Lower leg skin (tissue), 4 donors: ENCODE measurements at places on chromosomes 16 and 17.

- no peak for DNase-seq
Observed at GRCh38 chr16:81544700-81545271, 100.2 kb downstream of the CMIP start.

DNA sequence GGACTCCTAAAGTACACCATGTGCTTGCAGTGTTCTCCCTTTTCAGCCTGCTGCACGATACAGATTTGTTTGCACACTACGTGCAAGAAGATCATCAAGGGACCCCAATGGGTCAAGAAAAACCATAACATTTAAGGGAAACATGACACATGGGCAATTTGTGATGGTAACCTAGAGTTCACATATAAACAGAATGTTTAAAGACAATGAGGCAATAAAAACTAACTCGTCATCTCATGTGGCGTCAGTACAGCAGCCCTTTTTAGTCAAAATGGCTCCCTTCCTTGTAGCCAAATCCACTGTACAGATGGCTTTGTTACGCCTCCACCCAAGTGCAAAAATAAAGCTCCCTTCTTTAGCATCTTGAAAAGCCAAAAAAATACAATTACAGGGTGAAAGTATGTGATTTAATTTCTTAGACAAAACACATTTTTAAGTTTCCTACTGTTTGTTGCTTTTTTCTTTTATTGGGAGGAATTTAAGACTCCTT, 173.7 kb downstream of the CDK5R1 start:
- DNase-seq, result no peak

GRCh38 chr17:32494621-32495358, 8.0 kb downstream of the CDK5R1 start:
- peak; percentile 81 for DNase-seq

- DNase-seq, result no peak
Observed at GRCh38 chr16:11010575-11011221, 66.3 kb downstream of the CLEC16A start.

GRCh38 chr17:30939051-30939689, 17.4 kb downstream of the ADAP2 start:
- no peak for DNase-seq

DNA sequence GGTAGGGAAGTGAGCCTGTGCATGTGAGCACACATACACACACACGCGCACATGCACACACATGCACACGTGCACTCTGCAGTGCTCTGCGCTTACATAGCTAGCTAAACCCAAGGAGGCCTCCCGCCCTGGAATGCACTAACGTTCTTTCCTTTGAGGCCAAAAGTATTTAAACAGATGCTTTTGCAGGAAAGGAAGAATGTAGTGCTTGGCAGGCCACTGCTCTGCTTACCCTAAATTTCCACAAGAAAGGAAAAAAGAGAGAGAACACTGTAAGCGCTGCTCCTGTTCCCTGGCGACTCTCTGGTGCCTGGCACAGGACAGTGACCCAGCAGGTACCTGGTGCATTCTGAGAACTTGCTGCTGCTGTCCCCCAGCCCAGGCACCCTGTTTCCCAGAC, 31.3 kb upstream of the MRPS23 start:
- no peak for DNase-seq

GRCh38 chr16:6018848-6019489, 921.4 kb upstream of the EEF2KMT start:
- DNase-seq, result no peak

GRCh38 chr16:24972608-24973220, 42.5 kb downstream of the ARHGAP17 start:
- DNase-seq, result no peak

DNA sequence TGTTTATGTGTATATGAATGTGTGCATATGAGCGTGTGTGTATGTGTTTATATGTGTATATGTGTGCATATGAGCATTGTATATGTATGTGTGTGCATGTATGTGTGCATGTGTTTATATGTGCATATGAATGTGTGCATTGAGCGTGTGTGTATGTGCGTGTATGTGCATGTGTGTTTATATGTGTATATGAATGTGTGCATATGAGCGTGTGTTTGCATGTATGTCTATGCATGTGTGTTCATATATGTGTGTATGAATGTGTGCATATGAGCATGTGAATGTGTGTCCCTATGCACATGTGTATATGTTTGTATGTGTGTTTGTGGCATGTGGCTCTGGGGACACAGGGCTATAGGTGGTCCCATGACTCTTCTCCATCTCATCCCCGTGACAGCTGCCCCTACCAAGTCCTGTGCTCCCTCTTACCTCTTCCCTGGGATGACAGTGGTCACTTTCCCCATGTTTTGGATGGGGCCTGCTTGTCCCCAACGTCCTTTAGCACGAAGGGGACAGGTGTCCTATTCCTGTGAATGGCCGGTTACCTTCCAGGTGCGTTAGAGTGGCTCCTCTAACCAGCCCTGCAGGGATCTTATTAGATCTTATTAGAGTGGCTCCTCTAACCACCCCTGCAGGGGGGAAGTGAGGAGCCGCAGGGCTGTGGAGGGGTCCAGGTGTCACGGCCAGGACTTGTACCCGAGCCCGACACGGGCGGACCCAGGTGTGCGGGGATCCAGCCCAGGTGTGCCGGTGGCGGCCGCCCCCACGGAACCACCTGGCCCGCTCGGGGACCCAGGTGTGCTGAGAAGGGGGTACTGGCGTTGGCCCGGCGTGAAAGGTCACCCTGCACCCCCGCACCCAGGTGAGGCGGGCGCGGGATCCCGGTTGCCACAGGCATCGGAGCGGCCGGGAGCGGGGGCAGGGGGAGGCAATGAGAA, 105.6 kb downstream of the SEC14L1 start:
- no peak for DNase-seq

GRCh38 chr17:42252597-42253550, 23.3 kb downstream of the STAT5B start:
- no peak for DNase-seq

- no peak for DNase-seq
Observed at GRCh38 chr16:89412811-89413210, 77.5 kb downstream of the ANKRD11 start.

- DNase-seq, result no peak
Observed at GRCh38 chr16:60586493-60586892, 1449.7 kb downstream of the CDH8 start.

DNA sequence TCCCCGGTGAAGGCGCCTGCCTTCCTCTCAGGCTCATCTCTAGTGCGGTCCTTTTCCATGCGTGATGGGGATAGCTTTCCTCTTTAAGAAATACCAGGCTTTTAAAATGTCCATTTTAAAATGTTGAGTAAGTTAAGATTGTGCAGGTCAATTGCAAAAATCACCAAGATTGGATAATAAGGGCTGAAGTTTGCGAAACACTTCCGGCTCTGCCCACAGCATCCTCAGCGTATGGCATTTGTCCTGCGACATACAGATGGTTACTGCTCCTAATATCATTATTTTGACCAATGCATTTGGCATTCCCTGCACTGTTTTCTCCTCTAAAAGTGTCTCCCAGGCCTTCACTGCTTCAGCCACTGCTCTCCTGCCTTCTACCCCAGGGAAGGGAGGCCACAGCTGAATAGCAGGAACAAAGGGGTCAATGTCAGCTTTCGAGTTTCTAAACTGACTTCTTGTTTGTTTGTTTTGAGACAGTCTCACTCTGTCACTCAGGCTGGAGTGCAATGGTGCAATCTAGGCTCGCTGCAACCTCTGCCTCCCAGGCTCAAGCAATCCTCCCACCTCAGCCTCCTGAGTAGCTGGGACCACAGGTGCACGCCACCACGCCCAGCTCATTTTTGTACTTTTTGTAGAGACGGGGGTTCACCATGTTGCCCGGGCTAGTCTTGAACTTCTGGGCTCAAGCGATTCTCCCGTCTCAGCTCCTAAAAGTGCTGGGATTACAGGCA, 91.9 kb downstream of the CRISPLD2 start:
- DNase-seq, result no peak

DNA sequence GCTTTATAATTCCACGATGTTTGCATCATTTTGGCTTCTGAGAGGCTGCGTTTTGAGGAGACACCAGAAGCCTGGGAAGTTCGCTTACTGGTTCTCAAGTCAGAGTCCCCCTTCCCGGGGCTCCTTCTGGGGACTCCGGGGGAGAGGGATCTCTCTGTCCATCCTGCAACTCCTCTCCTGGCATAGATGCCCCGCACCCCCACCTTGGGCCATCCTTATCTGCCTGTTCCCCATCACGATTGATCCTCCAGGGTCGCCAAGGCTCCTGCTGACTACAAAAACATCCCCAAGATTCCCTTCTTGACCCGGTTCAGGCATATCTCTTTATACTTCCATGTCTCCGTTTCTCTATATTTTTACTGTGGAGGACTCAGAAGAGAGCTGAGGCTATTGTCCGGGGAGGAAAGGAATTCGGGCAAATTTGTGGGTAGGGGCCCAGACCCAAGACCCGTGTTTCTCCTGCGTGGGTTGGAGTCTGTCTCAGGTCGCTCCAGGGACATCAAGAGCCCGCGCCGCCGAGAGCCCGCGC, 18.4 kb upstream of the HOXB13 start:
- DNase-seq, result no peak

- no peak for DNase-seq
Observed at GRCh38 chr16:58481931-58482330, 18.0 kb upstream of the NDRG4 start.

DNA sequence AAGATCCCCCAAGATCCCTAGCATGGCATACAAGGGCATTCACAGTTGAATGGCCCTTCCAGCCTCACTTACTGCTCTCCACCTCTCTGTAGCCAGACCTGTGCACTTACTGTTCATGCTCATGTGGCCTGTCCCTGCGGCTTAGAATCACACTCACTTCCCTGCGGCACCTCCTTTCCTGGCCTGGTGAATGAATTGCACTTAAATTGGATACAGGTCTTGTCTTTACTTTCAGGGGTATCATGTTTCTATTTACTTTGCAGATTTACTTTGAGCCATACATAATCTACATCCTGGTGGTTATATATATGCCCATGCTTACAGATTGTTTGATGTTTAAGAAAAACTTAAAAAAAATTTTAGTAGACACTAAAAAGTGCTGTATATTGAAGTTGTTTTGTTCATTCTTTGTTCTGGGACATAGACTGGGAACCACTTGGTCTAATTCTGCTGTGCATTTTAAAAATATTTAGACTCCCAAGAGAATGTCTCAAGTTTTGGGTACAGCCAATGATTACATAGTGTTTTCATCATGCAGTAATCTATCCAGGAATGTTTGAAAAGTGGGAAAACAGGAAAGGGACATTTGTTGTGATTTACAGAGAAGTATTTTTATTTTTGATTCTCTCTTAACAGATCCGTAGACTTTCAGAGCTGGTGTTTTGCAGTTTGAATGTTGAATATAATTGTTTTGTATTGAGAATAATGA, 63.9 kb downstream of the NUP88 start:
- no peak for DNase-seq

- DNase-seq, result peak; percentile 42
Observed at GRCh38 chr17:39617446-39618245, 9.1 kb upstream of the PPP1R1B start.

GRCh38 chr16:66712512-66712911, 16.0 kb upstream of the CMTM4 start:
- no peak for DNase-seq

DNA sequence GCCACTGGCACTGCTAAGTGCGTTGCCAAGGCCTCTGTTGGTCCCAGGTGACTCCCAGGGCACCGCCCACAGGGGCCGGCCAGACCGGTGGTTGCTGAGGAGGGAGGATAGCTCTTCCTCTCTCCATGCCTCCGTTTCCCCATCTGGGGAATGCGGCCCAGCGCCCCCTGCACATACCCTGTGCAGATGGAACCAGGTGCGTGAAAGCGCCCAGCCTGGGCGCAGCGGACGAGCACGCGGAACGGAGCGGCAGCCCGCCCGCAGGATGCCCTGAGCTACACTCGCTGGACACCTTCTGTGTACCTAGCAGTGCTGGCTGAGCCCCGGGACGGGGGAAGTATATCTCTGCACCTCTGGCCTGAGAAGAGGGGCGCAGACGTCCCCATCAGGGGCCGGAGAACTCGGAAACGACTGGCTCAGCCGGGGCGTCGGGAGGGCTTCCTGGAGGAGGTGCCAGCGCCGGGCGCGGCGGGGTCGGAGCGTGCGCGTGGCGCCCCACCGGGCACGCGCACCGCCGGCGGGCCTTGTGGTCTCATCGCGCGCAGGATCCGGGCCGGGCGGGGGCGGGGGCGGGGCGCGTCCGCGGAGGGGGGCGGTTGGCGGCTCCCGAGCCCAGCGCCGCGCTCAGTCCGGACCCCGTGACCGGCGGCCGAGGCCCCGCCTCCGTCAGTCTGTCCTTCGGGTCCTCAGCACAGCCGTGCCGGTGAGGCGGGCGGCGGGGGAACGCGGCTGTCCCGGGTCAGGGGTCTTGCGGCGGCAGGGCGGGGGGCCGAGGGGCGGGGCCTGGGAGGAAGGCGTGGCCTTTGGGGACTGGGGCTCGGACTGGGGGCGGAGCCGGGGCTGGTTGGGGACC, at the start of the genes CCDC78 and HAGHL:
TSS of gene CCDC78 (minus strand) at position 6 of the 853 bp plus-strand sequence. CDS start 76 bp downstream, outside the sequence.
TSS of gene HAGHL (plus strand) at position 669 of the 853 bp plus-strand sequence. CDS start 404 bp downstream, outside the sequence.
- no peak for DNase-seq

DNA sequence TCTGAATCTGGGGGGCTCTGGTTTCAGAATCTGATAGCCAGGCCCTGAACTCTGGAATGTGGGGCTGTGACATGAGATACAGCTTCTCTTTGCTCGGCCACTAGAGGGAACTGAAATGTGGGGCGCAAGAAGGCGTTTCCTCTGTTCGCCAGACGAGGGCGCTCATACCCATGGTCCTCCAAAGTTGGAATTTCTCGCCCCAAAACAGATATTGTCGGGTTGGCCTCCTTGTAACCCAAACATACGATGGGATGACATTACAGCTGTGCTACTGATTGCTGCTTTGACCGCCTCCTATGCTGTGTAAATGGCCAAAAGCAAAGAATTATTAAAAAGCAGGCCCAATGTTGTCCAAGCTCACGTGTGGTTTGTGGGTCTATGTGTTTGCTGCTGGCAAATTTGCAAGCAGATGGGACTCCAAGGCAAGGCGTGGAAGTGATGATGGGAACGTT, 13.1 kb upstream of the MSI2 start:
- peak; percentile 92 for DNase-seq

- no peak for DNase-seq
Observed at GRCh38 chr16:4640572-4641305, 16.1 kb downstream of the MGRN1 start.

- no peak for DNase-seq
Observed at GRCh38 chr17:60741031-60741430, 63.4 kb downstream of the BCAS3 start.

- DNase-seq, result no peak
Observed at GRCh38 chr17:32504166-32504990, 17.6 kb downstream of the CDK5R1 start.

- no peak for DNase-seq
Observed at GRCh38 chr17:75922963-75923874, 17.6 kb downstream of the FBF1 start.

- no peak for DNase-seq
Observed at GRCh38 chr16:73311857-73312723, 264.2 kb upstream of the ZFHX3 start.

- no peak for DNase-seq
Observed at GRCh38 chr17:58808609-58809563, 53.2 kb downstream of the PPM1E start.

- peak; percentile 54 for DNase-seq
Observed at GRCh38 chr17:50064253-50065001, 8.5 kb downstream of the ITGA3 start.
